ENCODE measurements at places on chromosomes 1 and 21.
A peak's percentile ranks its signal among the peaks of the same experiment; 100 is the strongest.

GRCh38 chr1:97461782-97462181 is 459.1 kb downstream of the DPYD start:
- DNase-seq: no peak

GRCh38 chr1:180888870-180889269 is 23.8 kb upstream of the KIAA1614 start:
- DNase-seq: no peak

GRCh38 chr1:72439036-72439435 is 156.7 kb upstream of the NEGR1 start:
- no peak for DNase-seq

GRCh38 chr1:85274969-85275453 is 1.4 kb downstream of the BCL10 start:
- DNase-seq: peak; percentile 55

GRCh38 chr1:215273838-215274516 is 191.4 kb downstream of the KCNK2 start:
- DNase-seq: peak; percentile 66

DNA sequence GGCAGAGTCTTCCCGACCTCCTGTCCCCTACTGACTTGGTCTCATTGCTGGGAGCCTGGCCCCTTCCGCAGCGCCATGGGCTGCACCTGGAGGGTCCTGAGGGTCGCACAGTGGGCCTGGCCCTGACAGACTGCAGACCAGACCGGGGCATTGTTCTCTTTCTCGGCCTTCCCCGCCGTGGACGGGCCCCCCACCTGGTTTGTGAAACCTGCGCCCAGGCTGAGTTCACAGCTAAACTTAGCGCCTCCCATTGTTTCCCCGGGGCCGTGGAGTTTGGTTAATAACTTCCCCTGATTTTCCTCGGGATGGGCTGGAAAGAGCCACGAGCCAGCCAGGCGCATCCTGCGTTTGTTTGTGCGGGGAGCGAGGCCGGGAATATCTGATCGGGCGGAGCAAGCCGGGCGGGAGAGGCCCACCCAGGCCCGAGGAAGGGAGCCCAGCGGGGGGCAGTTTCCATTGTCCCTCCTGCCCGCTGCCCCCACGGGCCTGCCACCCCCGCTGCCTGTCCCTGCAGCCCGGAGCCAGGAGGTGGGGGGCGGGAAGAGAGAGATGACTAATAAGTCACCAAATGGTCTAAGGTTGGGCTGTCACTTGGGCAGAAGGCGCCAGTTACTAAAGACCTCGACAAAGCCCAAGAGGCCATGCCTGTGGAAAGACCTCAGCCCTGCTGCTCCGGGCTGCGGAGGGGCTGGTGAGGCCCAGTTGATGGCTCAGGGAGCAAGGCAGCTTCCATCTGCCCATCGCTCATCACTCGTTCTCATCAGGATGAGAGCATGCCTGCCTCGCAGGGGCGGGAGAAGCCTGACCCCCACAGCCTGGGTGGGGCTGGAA is 39.0 kb upstream of the ARHGEF16 start:
- no peak for DNase-seq

DNA sequence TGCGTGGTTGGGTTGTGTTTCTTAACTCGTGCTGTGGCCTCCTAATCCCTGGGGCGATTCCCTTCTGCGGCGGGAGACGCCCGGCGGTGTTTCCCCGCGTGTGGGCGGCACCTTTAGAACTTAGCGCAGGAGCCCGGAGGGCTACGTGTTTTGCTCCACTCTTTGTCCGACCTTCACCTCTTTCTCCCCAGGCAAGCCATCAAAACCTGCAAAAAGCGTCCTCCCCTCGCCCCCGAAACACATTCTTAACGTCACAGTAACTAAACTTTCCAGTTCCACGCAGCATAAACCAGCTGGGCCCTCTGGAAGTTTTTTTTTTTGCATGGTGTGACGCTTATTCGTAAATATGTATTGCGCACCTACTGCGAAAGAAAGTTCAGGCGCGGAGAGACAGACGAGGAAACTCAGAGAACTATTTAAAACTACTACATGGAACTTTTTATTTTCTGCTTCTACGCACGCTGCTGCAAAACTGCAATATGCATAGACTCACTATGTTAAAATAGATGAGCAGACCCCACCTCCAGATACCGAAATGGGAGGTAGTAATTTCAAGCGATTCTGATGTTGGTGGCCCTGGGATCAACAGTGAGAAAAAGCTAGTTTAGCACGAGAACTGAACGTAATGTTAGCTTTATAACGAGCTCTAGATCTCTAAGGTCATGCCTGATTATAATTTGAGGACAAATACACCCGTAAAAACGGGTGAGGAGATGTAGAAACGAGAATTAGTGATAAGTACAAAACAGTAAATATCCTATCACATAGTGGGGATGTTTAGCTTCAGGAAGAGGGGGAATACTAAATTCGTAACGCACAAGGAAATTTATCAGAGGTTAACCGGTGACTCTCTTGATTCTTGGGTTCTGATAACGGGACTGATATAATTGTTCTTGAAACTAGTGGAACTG is 920 bp downstream of the MTR start:
- peak; percentile 23 for DNase-seq

DNA sequence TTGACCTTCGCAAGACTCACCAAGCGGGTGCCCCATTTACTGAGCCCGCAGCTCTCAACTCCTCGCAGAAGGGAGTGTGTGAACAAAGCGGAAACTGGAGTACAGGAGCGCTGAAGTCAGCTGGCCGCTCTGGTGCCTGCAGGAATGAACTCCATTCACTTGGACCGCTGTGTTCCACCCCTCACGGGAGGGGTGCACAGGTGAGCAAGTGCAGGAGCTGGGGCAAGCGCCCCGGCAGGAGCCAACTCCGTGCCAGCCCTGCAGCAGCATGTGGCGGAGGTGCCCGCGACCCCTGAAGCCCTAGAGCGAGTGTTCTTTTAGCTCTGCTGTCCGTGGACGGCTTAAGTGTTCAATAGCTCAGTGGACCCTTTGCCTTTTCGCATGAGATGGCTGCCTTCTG is 471.6 kb upstream of the ADGRL4 start:
- DNase-seq: no peak

DNA sequence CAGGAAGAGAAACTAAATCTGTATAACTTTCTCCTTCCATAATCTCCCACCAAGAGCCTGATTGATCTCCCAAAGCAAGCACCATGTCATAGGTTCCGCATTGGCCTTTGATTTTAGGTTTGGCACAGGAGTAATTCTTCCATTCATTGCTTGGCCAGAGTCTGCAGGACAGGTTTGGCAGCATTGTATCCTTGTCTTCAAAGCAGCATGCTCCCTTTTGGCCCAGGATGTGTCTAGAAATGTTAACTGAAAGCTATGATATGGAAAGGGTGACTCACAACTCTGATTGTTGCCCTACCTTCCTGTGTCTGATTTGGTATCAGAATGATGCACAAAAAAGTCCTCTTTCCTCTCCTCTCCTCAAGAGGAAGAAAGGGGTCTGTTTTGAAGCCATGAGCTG is 824.3 kb upstream of the PRMT6 start:
- DNase-seq: no peak

GRCh38 chr1:34770891-34771504 is 10.0 kb upstream of the GJB3 start:
- no peak for DNase-seq

DNA sequence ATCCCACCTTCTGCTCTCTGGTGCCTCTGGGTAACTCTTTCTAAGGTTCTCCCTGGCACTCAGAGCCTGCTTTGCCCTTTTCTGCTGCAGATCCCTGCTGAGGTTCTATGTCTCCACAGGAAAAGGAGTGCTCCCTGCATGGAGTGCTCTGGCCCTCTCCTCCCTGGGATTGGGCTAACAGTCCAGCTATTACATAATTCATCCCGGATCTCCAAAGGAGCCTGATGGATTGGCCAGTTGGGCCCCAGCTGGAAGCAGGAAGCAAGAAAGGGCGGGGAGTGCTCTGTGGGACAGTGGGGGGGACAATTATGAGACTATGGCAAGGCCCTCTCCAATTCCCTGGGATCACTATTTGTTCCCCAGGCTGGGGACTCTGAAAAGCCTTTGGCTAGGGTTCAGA is 51.9 kb upstream of the GOLT1A start:
- DNase-seq: no peak

DNA sequence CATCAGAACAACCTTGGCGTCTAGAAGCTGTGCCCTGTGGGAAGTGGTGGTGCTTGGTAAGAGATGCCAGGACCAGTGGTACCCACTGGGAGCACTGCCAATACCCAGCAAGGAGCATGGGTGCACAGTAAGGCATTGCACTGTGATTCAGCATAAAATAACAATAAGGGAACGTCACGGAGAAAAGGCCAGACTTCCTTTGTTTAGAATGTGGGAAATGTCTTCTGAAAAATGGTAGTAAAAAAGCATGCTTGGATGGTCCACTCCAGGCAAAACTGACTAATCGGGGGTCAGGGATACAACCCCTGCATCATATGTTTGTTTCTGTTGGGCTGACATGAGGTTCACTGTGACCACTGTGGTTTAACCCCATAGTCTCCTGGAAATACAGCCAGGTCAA is 14.7 kb downstream of the METTL18 start:
- no peak for DNase-seq

- DNase-seq: no peak
Measured at GRCh38 chr1:213268221-213268620, 217.2 kb downstream of the RPS6KC1 start.

Data from GM04503 (cell line).